ENCODE measurements at places on chromosomes 4 and X.
A peak's percentile ranks its signal among the peaks of the same experiment; 100 is the strongest.

DNA sequence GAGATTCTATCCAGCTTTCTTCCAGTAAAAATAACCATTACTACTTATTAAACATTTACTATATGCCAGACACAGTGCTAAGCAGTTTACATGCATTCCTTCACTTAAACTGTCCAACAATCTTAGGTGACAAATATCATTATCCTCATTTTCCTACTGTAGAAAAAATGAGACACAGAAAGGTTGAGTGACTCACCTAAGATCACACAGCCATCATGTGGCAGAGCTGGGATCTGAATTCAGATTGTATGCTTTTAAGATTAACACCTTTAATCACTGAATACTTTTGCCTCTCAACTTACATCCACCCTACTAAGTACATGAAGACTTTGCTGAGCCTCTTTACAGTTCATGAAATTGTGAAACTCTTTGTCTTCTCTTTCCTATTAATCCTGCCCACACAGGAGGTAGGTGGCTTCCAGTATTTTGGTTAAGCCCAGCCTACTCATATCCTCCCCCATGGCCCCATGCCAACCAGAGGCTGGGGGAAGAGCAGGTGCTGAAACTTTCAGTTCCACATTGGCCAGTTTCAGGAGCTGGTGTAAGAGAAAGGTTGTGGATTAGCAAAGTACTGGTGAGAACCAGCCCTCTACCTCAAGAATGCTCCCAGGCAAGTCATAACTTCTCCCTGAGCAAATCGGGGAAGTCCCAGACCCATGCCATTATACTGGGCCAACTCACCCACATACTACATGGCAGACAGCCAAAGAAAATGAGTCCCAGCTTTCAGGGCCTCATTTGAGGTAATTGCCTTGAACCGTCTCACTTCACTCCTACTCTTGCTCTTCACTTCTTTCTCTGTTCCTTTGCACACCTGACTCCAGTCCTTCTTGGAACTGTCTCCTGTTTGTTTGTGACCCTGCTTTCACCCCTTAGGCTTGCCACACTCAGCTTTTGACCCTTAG lies 211.1 kb downstream of the GUCY2F start:
- no peak for DNase-seq

DNA sequence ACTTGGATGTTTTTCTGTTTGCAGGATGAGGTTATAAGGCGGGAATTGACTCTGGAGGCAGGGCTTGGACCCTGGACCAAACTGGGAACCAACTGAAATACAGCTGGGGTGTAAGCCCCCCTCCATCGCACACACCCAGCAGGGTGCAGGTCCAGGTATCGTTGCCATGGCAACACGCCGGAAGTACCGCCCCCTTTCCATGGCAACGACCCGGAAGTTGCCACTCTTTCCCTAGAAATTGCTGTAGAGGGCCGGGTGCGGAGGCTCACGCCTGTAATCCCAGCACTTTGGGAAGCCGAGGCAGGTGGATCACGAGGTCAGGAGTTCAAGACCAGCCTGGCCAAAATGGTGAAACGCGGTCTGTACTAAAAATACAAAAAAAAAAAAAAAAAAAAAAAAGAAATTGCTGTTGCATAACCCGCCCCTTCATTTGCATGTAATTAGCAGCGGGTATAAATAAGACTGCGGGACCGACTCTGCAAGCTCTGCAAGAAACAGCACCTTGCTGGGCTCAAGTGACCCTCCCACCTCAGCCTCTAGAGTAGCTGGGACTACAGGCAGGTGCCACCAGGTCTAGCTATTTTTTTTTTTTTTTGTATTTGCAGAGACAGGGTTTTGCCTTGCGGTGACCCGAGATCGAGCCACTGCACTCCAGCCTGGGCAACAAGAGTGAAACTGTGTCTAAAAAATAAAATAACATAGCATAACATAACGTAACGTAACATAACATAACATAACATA lies 139.6 kb downstream of the CRLF2 start:
- DNase-seq: no peak

GRCh38 chr4:54657551-54658251 lies at the start of gene KIT:
Gene KIT, plus strand, starts transcription at chr4:54657957. Its CDS starts 58 bp downstream, at chr4:54658015.
- peak; percentile 2 for DNase-seq

- no peak for DNase-seq
Observed at GRCh38 chr4:57156242-57156990, 46.2 kb upstream of the IGFBP7 start.

DNA sequence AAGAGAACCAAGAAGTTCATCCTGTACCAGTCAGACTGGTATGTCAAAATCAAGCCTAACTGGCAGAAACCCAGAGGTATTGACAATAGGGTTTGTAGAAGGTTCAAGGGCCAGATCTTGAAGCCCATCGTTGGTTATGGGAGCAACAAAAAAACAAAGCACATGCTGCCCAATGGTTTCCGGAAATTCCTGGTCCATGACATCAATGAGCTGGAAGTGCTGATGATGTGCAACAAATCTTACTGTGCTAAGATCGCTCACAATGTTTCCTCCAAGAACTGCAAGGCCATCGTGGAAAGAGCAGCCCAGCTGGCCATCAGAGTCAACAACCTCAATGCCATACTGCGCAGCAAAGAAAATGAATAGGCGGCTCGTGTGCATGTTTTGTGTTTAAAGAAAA lies 172.7 kb upstream of the MED14 start:
- DNase-seq: no peak

DNA sequence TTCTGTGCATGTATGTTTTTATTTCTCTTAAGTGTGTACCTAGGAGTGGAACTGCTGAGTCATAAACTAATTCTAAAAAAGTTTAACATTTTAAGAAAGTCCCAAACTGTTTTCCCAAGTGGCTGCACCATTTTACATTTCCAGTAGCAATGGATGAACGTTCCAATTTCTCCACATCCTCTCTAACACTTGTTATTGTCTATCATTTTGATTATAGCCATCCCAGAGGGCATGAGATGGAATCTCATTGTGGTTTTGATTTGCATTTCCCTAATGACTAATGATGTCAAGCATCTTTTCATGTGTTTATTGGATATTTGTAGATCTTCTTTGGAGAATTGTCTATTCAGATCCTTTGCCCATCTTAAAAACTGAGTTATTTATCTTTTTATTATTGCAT lies 82.5 kb downstream of the PPEF1 start:
- DNase-seq: no peak

- DNase-seq: no peak
Observed at GRCh38 chr4:107497054-107497453, 223.0 kb downstream of the PAPSS1 start.

- no peak for DNase-seq
Observed at GRCh38 chr4:154838155-154838554, 57.1 kb downstream of the RBM46 start.

- no peak for DNase-seq
Observed at GRCh38 chr4:177246641-177247584, 62.8 kb upstream of the NEIL3 start.

DNA sequence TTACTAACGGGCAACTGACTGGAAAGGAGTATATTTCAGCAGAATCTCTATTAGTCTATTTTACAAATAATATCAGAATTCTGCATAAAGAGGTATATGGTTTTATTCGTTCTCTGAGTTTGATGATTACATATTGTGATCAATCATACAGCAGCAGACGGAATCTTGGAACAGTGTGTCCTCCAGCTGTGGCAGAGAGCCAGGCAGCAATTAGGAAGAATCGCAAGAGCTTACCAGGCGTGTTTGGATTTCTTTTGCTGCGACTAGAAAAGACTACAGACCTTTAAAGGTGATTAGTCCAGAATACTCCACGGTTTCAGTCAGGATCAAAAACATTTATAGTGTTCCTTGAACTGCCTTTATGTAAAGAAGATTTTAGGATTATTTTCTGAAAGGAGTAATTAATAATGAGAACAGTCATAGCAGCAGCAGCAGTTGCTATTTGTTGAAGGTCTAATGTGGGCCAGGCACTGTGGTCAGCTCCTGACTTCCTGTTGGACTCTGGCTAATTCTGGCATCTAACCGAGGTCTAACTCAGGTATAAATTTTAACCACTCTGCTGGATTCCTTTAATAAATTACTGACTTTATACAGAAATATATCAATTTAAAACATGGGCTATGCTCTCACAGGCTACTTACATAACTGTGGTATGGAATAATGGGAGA lies 225.3 kb upstream of the CXorf66 start:
- no peak for DNase-seq

DNA sequence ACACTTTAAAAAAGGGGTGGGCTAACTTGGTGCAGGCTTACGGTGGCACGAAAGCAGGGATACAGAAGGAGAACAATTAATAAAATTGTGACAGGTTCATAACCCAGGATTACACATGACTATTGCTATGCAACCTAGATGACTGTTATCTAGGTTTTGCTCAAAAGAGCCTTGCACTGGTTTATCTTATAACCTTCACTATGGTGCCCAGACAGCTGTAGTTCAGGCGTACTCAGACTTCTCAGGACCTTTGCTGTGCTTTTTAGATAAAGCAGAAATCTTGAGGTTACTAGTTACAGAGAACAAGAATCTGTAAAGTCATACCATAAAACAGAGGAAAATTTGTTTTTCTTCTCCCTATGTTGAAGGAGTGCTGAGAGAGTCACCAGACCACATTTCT lies 44.4 kb downstream of the UGT2A3 start:
- DNase-seq: no peak

- DNase-seq: peak; percentile 9
Observed at GRCh38 chrX:136711147-136711546, 63.2 kb downstream of the CD40LG start.

GRCh38 chrX:3743801-3744439 lies 30.5 kb upstream of the PRKX start:
- DNase-seq: peak; percentile 28

- no peak for DNase-seq
Observed at GRCh38 chr4:82275431-82276331, 98.1 kb downstream of the HNRNPD start.

DNA sequence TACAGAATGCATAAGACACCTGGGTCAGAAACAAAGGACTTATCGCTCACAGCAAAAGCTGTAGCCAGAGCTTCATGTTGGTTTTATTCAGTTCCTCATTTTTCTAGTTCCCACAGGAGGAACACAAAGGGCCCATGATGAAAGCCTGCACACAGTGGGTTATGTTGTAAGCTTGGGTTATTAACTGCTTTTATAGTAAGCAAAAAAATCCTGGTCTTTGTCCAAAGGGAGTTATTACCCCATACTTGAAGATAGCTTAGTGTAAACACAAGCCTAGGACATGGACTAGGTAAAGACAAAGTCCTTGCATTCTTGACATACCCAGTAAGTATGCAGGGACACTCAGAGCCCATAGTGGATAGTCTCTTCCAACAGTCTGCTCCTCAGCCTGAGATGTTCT lies 11.7 kb downstream of the BBS12 start:
- DNase-seq: no peak

DNA sequence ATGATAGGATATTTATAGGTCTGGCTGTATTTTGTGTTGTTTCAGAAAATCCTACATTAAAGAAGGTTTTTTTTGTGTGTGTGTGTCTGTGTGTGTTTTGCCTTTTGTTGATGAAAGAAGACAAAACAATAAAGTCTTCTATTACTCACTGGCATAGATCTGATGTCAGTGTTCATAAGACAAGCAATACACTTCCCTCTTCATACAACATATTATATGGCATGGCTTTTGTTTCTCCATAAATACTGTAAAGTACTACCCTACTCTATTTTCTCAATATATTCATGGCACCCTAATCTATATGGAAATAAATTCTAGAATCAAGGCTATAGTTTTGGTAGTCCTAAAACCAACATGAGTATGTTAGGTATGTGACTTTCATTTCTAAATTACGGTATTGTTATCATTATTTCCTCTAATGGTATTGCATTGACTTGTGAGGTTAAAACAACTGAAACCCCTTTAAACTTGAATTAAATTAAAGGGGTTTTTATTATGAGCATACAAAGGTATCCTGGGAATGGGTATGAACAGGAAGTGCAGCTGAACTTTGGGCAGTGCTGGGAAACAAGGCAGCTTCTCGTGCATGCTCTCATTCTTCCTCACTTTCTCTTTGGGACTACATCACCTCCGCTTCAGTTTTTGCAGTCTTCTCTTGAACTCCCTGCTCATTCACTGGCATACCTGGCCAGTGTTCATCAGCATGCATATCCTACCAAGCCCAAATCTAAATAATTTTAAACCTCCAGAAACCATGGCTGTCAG lies 70.5 kb upstream of the PRSS48 start:
- DNase-seq: no peak

- DNase-seq: no peak
Observed at GRCh38 chrX:68681443-68681941, 34.0 kb downstream of the STARD8 start.

- DNase-seq: no peak
Observed at GRCh38 chr4:165502916-165503907, 124.4 kb downstream of the CPE start.

DNA sequence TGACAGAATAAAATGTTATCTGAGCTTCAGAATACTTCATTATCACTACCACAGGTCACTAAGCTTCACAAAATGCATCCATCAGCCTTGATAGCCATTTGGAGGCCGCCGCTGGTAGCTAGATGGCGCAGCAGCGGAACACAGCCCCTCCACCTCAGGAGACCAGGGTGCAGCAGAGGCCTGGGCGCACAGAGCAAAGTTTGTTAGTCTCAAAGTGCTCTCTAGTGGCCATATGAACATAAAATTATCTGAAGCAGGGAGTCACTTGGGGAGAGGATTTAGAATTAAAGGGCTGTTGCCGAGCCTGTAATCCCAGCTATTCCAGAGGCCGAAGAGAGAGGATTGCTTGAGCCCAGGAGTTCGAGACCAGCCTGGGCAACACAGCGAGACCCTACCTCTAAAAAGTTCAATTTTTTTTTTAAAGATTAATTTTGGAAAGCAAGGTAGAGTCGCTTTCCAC lies 8.1 kb upstream of the DCTD start:
- DNase-seq: peak; percentile 24

DNA sequence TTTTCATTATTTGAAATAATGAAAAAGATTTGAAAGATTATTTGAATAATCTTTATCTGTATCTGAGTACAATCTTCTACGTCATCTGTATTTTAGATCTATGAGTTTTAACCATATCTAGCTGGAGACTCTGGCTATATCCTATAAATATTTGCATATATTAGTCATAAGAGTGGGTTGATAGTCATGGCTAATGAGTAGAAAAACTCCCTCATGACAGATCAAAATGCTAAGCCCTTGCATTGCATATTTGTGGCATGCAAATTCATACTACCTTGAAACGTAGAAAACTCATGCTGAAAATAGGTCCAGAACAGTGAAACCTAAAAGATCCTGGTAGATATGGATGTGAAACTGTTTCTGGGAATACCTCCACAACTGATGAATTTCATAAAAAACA lies 291.3 kb downstream of the GALNTL6 start:
- no peak for DNase-seq

- DNase-seq: no peak
Observed at GRCh38 chrX:131441033-131441432, 102.8 kb upstream of the OR13H1 start.

DNA sequence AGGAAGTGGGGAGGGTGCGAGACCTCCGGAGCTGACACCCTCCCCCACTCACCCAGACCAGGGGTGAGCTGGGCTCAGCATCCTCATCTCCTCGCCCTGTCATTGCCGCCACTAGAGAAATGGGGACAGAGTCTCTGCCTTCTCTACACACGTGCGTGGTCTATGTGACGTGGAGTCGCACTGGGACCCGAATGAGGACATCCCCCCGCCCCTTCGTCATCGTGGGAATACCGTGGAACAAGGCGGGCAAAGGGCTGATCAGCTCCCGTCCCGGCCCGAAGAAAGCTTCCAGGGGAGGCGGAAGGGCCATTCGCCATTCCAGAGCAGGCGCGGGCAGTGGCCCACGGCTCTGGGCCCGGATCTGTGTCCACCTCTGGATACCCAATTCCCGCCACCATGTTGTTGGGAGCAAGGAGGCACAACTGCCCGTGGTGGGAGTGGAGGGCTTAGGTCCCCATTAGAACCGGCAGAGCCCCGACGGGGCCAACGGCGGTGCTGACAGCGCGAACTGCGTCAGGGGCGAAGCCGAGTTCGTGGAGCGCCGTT lies 12.0 kb downstream of the HMX1 start:
- DNase-seq: no peak

GRCh38 chrX:22542641-22543040 lies 269.9 kb downstream of the CBLL2 start:
- DNase-seq: no peak
